ENCODE measurements at places on chromosomes 3 and 15.

DNA sequence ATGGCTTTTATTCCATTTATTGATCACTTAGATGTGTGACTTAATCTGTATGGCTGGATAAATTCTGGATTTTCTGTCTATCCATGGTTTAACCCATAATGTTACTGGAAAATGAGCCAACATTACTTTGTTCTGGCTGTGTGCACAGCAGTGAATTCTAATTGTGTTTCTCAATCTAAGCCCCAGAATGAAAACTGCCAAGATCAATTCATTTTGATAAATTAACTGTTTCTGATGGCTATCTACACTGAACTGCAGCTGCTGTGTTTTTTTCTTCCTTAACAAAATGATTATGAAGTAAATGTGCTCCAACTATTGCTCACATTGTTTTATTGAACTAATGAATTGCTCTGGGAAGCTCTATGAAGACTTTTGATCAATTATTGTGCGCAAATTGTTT is 35.7 kb upstream of the CPB1 start:
- no peak for DNase-seq

DNA sequence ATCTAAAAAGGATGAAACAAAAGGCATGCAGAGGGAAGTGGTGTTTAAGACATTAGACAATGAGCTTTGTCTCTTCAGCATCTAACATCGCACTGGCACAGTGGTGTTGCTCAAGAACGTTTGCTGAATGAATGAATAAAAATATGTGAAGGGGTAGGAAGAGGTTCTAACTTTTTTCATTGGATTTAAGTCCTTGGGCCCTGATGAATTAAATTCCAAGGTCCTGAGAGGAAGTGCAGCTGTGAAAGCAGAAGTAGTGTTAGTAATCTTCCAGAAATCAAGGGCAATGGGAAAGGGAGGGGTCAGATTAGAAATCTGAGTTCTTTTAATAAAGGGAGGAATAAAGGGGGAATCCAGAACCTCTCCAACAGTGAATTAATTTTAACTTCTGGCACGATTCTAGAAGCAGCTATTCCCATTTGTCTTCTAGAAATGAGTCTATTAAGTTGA is 29.6 kb downstream of the TLNRD1 start:
- DNase-seq = no peak

DNA sequence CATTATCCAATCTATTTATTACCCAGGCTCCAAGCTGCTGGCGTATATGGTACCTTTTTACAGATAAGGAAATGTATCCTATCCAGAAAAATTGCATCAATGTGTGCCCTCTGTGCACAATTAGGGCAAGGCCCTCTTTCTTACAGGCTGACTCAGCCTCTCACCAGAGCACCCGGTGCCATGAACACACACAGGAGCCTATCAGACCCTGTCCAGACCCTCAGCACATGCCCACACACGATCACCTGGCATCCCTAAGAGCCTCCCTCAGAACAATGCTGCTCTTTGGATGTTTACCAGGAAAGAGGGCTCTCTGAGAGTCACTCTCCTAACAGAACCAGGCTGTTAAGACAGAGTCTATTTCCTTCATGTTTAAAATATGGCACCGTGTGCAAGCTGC is 460.0 kb upstream of the TBL1XR1 start:
- DNase-seq = no peak

DNA sequence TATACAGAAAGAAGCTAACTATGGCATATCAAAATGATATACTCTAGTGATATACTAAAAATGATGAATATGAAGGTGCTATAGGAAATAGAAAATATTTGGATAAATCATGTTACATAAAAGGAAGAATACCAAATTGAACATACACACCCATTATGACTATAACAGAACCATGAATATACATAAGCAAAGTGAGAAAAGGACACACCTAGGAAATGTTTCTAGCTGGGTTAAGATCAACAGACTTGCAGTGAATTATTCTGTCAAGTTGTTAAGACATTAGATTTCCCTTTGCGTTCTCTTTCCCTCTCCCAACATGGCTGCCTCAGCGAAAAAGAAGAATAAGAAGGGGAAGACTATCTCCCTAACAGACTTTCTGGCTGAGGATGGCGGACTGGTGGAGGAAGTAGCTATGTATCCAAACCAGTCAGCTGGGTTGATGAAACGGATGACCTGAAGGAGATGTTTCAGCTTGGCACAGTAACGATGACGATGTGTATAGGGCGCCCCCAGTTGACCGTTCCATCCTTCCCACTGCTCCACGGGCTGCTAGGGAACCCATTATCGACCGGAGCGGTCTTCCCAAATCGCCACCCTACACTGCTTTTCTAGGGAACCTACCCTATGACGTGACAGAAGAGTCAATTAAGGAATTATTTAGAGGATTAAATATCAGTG is 20.2 kb upstream of the PARP14 start:
- DNase-seq = no peak

DNA sequence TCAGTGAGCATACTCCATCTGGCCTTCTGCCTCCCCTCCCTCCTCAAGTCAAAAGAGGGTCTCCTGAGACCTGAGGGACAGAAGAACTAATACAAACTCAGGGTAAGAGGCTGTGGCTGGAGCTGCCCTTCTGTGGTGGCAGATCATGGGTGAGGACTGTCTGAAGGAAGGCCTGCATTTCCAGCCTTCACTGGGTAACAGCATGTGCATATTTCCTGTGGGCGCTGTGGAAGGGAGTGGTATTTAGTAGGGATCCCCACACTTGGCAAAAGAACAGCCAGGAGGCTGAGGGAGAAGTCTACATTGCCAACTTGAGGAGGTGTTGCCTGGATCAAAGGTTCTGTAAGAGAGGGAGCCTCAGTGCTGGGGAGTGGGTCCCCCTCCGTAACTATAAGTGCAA is 10.1 kb upstream of the ESYT3 start:
- no peak for DNase-seq
